Activated naive CD4-positive, alpha-beta T cell treated with anti-CD3 and anti-CD28 coated beads, Interleukin-2, amount 50 U/mL, for 72 hours (primary cell): ENCODE measurements at places on chromosomes 6 and 20. TPM values are rescaled to one million over a fixed set of nuclear protein-coding genes. Genes with fewer than 3 reads are reported as not detected.

EPPIN gene
- total RNA-seq: not detected

PCED1A gene
- 33.6 TPM for total RNA-seq

ABHD16B gene
- not detected for total RNA-seq

PRR18 gene
- not detected for total RNA-seq

GRCh38 chr20:1905693-1906092 is 10.5 kb downstream of the SIRPA start:
- no peak for DNase-seq

- no peak for DNase-seq
Observed at GRCh38 chr6:63418741-63419140, 99.0 kb upstream of the LGSN start.

- no peak for DNase-seq
Observed at GRCh38 chr6:157453131-157453530, 72.1 kb downstream of the ZDHHC14 start.

GRCh38 chr6:37483917-37484785 is 15.5 kb downstream of the CCDC167 start:
- DNase-seq: peak; percentile 78
